GM18507 (cell line): ENCODE measurements at places on chromosomes 5 and 9.

DNA sequence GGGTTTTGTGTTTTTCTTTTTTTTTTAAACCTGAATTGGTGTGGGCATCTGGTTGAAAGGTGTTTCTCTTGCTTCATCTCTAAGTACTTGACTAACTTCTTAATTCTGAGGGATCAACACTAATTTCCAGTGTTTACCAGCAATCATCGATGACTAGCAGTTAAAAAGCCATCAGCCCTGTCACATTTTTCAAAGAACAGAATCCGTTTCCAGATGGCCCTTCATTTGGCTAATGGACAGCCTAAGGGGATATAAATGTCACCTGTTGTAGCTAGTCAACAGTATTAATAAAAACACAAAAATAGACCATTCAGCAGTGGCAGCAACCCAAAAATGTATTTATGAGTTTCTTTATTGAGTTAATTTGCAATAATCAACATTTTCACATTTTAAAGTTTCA is 1076.5 kb downstream of the MAT2B start:
- no peak for DNase-seq

DNA sequence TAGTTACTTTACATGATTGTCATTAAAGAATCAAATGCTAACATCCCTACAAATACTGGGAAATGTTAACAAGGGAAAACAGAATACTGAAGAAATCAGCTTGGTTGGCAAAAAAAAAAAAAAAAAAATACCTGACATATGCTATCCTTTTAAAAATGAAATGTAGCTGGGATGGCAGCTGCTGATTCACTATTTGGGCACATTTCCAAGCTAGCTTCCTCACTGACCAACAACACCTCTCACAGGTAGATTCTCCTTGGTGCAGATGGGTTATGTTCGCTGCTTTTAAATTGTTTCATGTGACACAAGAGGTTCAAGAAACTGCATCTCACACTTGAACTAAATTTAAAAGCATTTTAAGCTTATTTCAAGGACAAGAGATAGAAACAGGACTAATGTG is 6.1 kb upstream of the PRUNE2 start:
- DNase-seq = no peak

DNA sequence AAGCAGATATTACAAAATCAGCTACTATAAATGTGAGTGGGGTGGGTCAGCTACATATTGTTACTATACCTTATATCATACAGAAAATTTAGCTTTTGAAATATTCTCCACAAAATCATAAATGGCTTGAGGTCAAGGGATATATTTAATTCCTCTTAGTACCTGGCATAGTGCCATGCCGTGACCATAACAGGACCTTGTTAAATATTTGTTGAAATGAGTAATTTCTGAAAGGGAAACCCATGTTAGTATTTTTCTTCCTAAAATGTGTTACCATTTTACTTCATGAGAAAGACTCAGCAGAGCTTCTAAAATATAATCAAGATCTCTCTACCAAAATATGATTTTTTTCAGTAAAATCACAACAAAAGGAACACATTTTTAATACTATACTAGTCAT is 14.8 kb downstream of the ATP10B start:
- DNase-seq = no peak

DNA sequence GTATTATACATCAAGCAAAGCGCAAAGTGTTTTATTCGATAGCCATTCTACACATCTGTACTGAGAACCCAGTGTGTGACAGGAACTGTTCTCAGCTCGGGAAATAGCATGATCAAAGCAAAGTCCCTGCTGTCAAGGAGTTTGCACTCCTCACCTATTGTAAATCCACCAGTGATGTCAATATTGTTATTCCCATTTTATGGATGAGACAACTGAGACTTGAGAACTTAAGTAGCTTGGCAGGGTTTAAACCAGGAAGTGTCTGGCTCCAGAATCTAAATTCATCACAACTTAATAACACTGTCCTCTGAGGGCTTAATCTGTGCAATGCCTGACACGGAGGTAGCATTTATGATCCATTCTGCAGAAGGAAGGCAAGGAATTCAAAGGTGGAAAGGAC is 50.7 kb downstream of the ADAM19 start:
- DNase-seq = no peak

GRCh38 chr5:160233215-160233614 is 3.9 kb downstream of the FABP6 start:
- DNase-seq = no peak

- no peak for DNase-seq
These were observed 46.4 kb downstream of the BARX1 start for GRCh38 chr9:93908591-93909241.

DNA sequence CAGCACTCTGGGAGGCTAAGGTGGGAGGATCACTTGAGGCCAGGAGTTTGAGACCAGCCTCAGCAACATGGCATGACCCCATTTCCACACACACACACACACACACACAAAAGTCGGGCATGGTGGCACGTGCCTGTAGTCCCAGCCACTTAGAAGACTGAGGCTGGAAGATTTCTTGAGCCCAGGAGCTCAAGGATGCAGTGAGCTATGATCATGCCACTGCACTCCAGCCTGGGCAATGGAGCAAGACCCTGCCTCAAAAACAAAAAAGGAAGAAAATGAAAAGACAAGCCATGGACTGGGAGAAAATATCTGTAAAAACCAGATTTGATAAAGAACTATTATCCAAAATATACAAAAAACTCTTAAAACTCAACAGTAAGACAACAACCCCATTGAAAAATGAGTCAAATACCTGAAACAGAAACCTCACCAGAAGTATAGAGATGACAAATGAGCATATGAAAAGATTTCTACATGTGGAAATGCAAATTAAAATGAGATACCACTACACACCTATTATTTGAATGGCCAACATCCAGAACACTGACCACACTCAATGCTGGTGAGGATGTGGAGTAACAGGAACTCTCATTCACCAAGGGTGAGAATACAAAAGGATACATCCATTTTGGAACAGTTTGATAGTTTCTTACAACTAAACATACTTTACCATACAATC is 24.7 kb downstream of the DNAJA1 start:
- DNase-seq = no peak

- DNase-seq = no peak
These were observed 13.6 kb upstream of the ADAMTS12 start for GRCh38 chr5:33905381-33905780.

DNA sequence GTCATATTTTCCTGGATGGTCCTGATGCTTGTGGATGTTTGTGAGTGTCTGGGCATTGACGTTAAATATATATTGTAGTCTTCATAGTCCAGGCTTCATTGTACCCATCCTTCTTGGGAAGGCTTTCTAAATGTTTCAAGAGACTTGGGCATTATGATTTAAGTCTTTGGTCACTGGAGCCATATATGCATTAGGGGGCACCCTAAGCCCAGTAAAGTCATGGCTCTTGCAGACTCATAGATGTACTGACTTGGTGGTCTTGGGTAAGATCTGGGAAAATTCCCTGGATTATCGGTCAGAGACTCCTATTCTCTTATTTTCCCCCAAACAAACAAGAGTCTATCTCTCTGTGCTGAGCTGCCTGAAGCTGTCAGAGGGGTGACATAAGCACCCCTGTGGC is 271.1 kb downstream of the TRIM36 start:
- DNase-seq = no peak

DNA sequence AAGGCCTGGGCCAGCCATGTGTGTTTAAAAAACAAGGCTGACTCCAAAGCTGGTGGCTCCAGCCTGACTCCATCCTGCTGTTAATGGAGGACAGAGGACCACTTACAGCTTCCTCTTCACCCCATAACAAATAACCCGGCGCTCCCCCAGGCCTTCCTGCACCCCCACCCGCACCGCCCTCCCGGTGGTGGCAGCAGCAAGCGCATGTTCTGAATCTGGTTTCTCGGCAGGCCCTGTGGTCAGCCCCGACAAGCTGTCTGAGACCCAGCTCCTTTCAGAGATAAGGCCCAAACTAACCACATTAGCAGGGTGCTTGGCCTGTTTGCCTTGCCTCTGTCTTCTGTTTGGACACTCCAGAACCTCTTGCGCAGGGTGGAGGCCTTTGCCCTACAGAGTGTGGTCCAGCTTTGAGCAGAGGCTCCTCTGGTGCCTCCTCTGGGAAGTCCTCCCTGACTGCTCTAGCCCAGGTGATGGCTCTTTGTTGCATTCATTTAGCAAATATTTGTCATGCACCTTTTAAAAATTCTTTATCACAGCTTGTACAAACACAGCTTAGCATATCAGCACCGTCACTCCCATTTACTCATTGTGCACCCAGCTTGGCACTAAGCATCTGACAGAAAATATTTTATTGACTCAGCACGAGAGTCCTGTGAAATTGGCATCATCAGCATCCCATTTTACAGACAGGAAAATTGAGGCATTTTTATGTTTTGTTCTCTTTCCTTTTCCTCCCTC is 78.4 kb downstream of the NDFIP1 start:
- DNase-seq = no peak

- no peak for DNase-seq
These were observed 32.0 kb downstream of the HAVCR1 start for GRCh38 chr5:157026789-157027424.

- no peak for DNase-seq
These were observed 354 bp downstream of the NCBP1 start for GRCh38 chr9:97633859-97634490.

DNA sequence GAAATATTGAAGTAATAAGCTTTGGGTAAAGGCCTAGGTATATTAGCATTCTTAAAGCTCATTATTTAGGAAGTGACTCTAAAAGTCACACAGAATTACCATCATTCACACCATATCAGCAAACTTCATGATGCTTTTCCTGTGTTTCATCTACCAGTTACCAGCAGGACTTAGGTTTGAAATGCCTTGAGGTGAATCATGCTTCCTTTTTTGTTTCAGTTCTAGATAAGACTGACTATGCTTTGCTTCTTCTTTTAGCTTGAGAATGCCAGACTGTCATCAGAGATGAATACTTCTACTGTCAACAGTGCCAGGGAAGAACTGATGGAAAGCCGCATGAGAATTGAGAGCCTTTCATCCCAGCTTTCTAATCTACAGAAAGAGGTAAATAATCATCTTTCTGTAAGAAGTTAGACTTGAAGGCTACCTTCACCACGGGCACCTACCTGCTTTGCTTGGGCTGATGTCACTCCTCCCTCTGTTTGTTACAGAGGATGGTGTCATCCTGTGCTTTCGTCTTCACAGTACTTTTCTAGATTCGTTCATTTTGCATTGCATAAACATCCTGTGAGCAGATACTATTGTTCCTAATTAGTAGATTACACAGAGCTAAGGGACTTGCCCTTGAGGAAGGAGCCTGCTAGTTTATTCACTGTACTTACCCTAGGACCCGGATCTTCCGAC is 34.7 kb downstream of the LMNB1 start:
- DNase-seq = no peak

- no peak for DNase-seq
These were observed 41.6 kb upstream of the SPATA31D4 start for GRCh38 chr9:81886665-81887064.

DNA sequence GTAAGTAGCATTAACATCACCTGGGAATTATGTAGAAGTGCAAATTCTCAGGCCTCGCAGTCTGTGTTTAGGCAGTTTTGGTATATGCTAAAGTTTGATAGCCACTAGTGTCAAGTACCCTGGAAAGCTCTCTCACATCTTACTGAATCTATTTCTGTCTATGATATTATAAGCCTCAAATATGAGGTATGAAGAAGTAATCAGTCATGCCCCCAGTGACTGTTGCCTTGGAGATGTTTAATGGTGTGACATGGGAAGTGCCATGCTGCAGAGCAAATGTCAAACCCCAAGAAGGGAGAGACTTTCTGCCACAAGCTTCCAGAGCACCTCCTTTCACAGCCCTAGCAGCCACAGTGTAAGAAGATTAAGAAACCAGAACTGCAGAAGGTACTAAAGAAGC is 9.8 kb upstream of the PDE8B start:
- DNase-seq = no peak

- DNase-seq = no peak
These were observed 26.2 kb downstream of the IRF1 start for GRCh38 chr5:132464156-132464939.

GRCh38 chr5:18944771-18945170 is 1043.2 kb downstream of the CDH18 start:
- no peak for DNase-seq

GRCh38 chr9:129467004-129467588 is 153.8 kb downstream of the C9orf50 start:
- no peak for DNase-seq

GRCh38 chr5:143931476-143931875 is 119.5 kb downstream of the HMHB1 start:
- DNase-seq = no peak

DNA sequence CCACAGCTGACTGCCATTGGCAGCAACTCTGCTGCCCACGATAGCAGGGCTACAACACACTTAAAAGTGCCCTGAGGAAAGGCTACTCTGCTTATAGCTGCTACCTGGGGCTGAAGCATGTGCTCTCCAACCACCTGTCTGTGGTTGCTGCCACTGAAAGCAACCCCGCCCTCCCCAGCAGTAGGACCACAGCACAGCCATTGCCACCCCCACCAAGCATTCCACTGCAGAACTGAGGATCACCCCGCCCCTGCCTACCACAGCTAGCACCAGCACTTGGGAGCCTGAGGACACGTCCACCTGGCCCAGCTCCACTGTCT is 85.8 kb downstream of the LPAR1 start:
- no peak for DNase-seq

GRCh38 chr9:126975327-126976220 is 61.0 kb downstream of the RALGPS1 start:
- DNase-seq = no peak

- DNase-seq = no peak
These were observed 133.1 kb downstream of the MACIR start for GRCh38 chr5:103391659-103392058.

GRCh38 chr5:38226091-38226490 is 32.3 kb upstream of the EGFLAM start:
- DNase-seq = no peak

- no peak for DNase-seq
These were observed 43.7 kb upstream of the SHOC1 start for GRCh38 chr9:111838439-111838838.

DNA sequence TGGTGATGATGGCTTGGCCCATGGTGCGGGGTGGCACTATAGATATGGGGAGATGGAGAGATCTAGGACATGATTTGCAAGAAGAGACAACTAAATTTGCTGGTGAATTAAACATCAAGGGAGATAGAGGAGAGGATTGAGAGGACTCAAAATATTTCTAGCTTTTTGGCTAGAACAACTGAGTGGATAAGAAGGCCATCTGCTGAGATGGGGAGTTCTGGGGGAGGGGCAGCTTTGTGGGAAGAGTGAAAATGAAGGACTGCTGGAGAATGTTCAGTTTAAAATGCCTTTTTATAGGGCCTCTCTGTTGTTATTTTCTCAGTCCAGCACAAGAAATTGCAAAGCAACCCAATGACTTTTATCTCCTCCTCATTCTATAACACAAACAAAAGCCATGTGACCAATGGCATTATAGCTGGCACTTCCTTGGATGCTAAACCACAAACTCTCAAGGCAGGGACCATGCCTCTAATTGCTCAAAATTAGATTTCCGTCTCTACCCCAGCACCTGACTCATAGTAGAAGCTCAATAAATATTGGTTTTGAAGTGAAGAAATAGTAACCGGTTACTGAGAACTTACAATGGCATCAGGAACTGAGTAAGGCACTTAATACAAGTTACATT is 29.8 kb downstream of the JAKMIP2 start:
- DNase-seq = no peak
